ENCODE measurements at places on chromosomes 2 and 18. TPM values are rescaled to one million over a fixed set of nuclear protein-coding genes. Genes with fewer than 3 reads are reported as not detected.

MOCOS gene
- total RNA-seq, result 1.6 TPM

POTEI gene
- total RNA-seq, result 0.13 TPM

FAM124B gene
- 0.46 TPM for total RNA-seq

CFC1 gene
- 64.6 TPM for total RNA-seq

FSHR gene
- not detected for total RNA-seq

SLC4A1AP gene
- 5.1 TPM for total RNA-seq

All from pancreas (tissue), 10 donors.